ENCODE measurements at places on chromosomes 1 and 21.

DNA sequence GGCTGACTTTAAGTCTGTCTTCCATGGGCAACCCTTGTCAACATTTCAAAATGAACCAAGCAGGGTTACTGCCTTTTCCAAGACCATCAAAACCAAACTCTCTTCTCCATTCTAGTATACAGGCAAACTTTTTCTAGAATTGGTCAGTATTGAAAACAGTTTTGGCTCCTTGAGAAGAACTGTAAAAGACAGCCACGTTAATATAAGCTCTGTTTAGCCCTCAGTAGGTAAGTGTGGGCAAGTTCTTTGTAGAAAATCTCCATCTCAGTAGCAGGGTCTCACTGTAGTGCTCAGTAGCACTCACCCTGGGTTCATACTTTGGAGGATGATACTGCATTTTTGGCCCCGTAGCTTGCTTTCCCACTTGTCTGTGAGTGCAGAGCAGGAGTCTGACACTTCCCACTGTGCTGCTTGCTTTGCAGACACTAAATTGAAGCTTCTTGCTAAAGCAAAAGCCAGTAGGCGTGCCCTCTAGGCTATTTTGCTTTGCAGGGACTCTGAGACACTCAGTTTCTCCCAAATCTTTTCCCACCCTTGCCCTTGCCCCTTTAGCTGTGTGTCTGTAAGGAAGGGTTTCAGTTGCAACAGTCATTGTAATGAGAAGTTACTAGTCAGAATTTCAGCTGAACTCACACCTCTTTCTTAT is 34.3 kb upstream of the CACYBP start:
- no peak for DNase-seq

DNA sequence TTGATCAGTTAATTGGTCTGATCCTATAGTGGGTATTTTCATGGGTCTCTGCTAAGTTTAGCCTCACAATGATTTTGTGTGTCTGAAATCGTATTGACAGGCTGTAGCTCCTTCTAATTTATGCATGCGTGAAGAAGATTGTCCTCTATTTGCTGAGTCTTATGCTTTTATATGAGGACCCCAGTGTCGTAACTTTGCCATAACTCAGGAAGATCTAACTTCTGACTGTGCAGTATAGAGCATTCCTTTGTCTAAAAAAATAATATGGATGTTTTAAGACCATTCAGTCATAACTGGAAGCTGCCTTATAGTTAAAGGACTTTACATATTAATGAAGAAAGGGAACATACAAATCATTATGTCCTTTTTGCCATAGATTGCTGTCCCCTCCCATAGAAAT is 73.3 kb downstream of the CAMTA1 start:
- no peak for DNase-seq

- no peak for DNase-seq
These were observed 138.3 kb upstream of the ZBTB40 start for GRCh38 chr1:22313321-22313720.

GRCh38 chr1:975896-976683 is 5.8 kb downstream of the PERM1 start:
- DNase-seq = peak; percentile 63

DNA sequence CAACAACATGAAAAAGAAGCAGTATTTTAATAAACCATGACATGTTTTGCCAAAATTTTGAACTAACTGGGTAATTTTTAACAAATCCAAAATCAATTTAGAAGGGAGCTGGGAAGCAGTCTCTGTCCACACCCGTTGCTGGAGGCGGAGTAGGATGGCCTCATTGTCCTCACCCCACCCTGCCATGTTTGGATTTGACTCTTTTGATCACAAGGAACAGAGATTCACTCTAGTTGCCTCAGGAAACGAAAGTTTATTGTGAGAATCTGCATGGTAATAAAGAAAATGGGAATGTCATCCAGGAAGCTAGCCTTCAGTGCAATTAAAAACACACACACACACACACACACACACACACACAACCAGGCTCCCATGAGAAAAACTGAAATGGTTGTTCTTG is 145.4 kb downstream of the SLC30A10 start:
- no peak for DNase-seq

GRCh38 chr1:221598122-221598521 is 143.8 kb downstream of the DUSP10 start:
- no peak for DNase-seq

DNA sequence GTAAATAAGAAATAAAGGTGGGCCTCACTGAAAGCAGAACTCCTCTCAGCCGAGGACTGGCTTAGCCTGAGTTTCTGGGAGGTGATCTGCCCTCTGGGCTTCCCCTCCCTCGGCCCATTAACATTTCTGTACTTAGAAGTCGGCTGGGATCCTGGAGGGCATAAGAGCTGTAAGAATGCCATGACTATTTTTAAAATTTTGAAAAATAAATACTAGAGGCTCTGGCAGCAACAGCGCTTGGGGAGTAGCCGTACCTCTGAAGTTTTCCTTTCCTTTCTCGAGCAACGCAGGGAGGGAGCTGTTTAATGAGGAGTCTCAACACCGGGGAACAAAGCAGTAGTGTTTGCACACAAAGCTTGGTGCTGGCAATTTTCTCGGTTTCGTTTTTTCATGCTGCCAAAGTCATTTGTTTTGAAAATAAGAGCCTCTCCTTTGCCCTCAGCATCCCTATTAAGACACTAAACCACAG is 498.7 kb downstream of the SMYD3 start:
- DNase-seq = no peak

DNA sequence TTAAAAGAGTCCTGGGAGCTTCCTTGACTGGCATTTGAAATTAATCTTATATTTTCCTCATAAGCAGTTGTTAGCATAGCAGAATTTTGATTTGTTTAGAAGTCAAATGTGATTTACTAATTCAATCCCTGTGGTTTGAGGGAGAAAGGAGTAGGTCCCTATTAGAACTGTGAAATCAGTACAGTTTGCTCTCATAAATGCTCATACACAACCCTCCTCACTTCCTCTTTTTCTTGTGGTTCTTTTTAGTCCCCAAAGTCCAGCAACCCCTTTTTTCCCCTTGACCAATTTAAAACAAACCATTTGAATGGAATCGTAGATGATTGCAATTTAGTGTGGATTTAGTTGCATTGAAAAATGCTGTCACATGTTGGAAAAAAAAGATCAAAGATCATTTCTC is 9.2 kb upstream of the IFI44 start:
- DNase-seq = no peak

All from activated naive CD4-positive, alpha-beta T cell (primary cell).